Left lobe of liver (tissue), 2 donors: ENCODE measurements at places on chromosomes 2 and 18.

DNA sequence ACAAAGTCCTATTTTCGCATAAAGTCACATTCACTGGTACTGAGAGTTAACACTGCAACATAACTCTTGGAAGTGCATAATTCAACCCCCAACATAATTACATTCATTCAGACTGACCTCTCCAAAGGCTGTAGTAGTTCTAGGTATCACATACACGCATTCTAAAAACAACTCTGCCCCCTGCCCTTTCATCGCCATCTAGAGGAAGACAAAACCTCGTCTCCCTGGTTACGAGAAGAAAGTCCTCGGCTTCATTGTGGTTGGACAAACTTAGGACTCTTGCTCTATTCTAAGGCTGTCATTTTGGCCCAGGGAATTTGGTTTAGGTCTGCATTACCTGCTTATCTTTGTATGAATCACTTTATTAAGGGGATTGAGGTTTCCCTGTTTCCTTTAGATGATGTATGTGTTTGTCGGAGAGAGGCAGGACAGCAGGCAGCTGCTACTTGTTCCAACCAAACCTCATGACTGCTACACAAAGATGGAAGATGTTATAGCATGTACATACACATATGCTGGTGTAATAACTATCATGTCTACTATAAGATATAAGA is 215.4 kb upstream of the NRXN1 start:
- DNase-seq, result no peak

DNA sequence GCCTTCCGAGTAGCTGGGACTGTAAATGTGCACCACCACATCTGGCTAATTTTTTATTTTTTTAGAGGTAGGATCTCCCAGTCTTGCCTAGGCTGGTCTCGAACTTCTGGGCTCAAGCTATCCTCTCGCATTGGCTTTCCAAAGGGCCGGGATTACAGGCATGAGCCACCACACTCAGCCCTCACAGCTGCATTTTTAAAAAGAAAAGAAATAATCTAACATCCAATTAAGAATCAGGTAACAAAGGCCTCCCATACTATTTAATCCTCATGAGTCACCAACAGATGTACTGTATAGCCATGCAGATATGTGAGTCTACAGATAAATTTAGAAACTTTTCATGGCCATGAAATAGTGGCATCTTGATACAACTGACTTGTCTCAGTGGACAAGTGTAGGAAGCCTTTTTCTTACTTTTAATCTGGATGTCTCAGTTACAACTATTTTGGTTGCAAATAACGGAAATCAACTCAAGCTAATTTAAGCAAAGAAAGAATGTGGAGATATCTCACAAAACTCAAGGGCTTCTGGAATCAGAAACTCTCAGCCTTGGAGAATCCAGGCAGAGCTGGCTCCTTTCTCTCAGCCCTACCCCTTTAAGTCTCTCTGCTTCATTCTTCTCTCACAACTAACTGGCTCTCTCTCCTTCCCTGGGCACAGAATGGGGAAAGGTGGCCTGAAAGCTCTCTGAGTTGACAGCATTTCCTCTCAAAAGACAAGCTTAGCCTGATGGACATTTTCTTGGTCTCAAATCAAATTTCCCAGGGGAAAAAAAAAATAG is 12.8 kb upstream of the PPM1B start:
- no peak for DNase-seq

GRCh38 chr2:83160571-83160970 is 1298.5 kb downstream of the SUCLG1 start:
- no peak for DNase-seq

DNA sequence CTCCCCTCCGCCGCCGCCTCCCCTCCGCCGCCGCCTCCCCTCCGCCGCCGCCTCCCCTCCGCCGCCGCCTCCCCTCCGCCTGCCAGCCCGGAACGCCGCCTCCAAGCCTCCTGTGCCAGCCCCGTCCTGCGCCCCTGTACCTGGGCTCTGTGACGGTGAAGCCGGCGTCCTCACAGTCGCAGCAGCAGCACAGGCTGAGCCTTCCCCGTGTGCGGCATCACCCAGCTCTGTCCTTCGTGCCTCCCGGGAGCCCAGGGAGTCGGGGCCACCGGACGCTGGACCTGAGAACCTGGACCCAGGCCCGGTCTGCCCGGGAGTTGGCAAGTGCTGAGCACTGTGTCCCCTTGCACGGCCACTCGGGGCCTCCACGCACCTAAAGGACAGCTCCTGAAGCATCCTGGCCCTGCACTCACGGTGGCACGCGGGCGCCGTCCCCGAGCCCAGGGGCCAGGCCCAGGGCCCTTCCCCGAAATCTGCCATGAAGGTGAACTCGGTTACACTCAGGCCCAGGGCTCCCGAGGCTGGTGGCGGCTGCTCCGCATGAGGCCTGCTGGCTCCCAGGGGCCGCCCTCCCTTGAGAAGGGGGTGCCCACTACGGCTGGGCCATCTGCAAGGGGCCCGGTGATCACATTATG is 32.9 kb downstream of the RTP5 start:
- peak; percentile 50 for DNase-seq
